Osteocyte (in vitro differentiated cells): ENCODE measurements at places on chromosomes 2 and 18.

DNA sequence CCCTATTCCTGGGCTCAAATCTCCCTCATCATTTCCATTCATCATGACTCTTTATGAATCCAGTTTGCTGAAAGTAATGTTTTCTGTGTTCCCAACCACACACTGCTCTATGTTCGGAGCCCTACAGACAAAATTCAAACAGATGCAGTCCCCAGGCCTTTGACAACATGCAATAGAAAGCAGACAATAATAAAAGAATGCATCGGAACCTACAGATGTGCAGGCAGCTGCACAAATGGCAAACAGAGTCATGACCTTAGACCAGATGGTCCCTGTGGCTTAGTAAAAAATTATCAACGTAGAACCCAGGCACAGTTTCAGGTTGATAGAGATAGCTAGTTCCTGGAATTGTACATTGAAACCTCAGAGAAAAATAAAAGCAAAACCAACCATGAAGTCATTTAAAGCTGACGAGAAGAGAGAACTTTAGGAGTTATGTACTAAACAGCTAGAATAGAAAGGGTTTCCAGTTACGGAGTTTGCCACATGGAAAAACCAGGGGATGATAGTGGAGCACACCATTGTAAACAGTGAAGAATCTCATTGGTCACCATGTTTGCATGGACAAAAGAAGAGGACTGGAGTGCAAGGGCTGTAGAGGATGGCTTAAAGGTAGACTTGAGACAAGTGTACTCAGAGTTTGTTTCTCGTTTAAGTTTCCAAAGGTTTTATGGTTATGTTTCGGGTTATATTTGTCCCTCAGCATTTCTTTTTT is 23.2 kb upstream of the ACVR1 start:
- no peak for DNase-seq

- no peak for DNase-seq
These were observed 1.6 kb upstream of the MAP2 start for GRCh38 chr2:209422191-209422754.

GRCh38 chr2:215418064-215418963 is 17.6 kb downstream of the FN1 start:
- DNase-seq = no peak

- DNase-seq = no peak
These were observed 23.6 kb downstream of the THADA start for GRCh38 chr2:43572244-43572643.
